ENCODE measurements at places on chromosomes 5 and 9.

DNA sequence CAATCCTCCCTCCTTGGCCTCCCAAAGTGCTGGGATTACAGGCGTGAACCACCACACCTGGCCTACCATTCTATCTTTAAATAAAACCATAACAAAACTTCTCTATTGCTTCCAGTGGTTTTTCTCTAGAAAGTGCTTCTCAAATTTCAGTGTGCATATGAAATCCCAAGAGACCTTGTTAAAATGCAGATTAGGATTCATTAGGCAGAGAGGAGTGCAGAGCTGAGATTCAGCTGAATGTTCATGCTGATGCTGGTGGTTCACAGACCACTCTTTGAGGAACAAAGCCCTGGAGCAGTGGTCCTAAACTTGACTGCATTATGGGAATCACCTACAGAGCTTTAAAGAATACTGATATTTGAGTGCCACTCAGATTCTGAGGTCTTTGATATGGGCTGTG lies 28.2 kb downstream of the CARD6 start:
- no peak for DNase-seq

DNA sequence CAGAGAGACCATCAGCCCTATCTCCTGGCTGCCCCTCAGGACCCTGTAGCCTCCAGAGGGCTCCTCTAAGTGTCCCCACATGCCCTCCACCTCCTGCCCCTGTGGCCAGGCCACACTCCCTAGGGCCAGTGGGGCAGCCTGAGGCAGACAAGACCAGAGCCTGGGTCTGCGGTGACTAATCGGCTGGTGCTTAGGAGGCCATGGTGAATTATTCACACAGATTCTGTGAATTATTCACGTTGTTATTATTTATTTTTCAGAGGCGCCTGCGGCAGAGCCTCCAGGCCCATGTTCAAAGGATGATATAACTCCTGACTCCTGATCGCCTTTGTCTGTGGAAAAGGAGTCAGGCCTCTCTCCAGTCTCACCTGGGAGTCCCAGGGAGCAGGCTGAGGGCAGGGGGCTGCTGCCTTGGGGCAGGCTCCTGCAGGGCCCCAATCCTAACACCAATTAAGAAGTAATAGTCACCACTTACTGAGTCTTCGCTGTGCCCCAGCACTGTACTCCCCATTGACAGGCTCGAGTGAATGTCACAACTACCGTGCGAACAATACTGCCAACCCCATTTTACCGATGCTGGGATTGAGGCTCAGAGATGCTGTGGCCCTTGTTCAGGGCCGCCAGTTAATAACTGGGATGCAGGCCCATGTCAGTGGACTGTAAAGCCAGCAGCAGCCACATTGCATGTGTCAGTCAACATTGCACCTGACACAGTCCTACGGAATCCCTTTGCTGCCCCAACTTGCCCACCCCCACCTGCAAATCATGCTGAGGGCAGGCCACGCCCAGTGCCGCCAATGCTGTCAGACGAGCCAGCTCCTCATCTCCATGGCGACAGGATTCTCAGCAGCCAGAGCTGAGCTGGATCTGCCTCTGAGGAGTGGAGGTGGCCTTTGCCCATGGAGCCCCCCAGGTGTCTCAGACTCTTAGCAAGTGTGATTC lies 94.9 kb downstream of the PCDH1 start:
- DNase-seq: no peak

DNA sequence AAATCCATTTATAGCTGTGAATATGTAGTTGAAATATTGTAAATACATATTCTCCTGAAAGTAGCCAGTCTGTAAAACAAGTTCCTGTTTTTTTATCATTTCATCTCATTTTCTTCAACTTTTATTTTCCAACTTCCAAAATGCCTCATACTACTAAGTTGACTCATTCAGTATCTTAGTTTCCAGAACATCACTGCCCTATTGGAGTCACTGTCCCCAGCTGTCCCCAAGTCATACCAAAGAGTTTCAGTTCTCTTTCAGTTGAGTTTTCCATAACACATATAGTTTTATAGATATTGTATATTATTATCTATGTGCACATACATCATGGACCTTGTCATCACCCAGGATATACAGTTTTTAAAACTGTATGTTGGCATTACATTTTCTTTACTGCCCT lies 261.7 kb downstream of the CDH12 start:
- no peak for DNase-seq

GRCh38 chr9:7947577-7947976 lies 148.0 kb upstream of the DMAC1 start:
- DNase-seq: no peak

- DNase-seq: no peak
These were observed 10.9 kb downstream of the ZNF622 start for GRCh38 chr5:16454686-16455085.

GRCh38 chr5:118156181-118156580 lies 832.2 kb downstream of the DTWD2 start:
- DNase-seq: no peak

GRCh38 chr5:149940077-149940574 lies 4.5 kb downstream of the PDE6A start:
- no peak for DNase-seq

DNA sequence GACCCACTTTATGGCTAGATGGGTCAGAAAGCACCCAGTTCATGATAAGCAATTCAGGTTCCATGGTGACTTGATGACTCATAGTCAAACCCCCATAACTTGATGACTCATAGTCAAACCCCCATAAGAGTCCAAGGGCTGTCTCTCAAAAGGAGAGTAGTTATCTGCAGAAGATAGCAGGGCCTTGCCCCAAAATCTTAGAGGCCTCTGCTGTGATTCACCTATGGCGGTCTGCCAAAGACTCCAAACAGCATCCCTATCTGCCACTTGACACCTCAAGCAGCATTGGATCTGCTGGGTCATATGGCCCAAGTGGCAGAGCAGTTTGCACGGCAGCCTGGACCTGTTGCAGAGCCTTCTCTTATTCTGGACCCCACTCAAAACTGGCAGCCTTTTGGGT lies 395.2 kb upstream of the KIF2A start:
- no peak for DNase-seq

GRCh38 chr9:93864032-93864431 lies 91.1 kb downstream of the BARX1 start:
- no peak for DNase-seq

DNA sequence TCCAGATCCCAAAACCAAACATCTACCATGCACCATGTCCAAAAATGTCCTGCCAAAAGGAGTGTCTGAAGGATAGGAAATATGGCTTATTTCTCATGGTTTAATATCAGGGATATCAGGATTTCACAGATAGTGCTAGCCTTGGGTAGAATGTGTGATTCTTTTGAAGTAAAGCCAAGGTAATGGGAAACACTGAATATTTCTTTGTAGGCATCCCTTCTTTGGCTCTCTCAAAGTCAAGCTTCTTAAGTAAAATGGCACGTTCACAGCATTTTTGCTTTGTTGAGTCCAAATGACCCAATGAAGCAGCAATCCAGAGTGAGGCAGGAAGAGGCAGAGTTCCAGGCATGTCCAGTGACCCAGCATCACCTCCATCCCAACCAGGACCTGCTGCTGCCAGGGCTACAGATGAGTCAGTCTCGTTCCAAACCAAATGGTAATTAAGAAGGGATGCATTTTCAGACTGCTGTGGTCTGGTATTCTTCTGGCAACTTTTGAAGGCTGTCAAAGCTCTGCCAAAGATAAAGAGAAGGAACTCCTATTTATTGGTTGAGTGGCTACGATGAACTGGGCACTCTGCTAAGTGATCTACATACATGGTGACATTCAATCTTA lies 678.8 kb upstream of the KLF4 start:
- no peak for DNase-seq

All from left ventricle myocardium superior (tissue), 1 donor.